Cardiac septum (tissue), 1 donor: ENCODE measurements at places on chromosomes 7 and 10. TPM values are rescaled to one million over a fixed set of nuclear protein-coding genes. Genes with fewer than 3 reads are reported as not detected.

Gene PGAM2
- total RNA-seq, result 322 TPM

- DNase-seq, result no peak
These were observed 24.7 kb downstream of the MKRN1 start for GRCh38 chr7:140454657-140455015.

DNA sequence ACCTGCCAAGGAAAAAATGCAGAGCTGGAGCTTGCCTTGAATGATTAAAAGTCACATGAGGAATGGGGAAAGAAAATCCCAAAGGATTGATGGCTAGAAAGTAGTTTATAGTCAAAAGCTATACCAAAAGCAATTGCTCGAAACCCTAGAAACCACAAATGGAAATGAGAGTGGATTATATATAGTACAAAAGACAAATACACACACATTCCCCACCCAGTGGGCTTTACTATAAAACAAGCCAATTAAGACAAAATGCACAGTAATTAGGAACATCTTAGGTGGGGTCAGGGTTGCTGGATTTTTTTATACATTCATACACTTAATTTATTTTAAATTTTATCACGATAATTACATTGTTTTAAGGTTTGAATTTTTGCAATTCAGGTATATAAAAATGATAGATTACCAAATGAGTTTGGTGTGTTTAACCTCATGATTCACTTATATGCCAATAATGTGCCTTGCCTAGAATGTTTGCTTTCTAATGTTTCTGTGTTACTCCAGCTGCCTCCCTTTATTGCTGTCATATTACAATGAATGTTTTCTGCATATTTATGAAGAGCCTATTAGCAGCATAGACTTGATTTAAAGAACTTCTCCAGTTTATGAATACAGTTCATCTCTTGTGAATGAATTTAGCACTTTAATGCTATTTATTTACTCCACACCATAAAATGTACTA is 421.3 kb downstream of the EXOC4 start:
- DNase-seq, result no peak

DNA sequence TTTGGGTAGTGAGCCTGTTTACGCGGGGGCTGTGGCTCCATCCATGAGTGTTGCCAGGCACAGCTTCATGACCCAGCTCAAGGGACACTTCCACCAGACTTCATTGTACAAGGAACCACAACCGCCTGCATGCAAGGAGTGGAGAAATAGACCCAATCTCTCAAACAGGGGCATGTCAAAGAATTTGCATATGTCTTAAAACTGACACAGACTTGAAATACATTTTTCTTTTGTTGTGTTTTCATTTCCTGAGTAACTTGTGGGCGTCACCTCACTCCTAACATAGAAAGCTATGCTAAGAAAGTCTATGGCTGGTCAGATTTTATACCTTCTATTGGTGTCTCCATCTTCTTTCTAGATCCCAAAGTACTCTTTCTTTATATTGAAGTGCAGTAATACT is 266.2 kb upstream of the RNF32 start:
- no peak for DNase-seq

DNA sequence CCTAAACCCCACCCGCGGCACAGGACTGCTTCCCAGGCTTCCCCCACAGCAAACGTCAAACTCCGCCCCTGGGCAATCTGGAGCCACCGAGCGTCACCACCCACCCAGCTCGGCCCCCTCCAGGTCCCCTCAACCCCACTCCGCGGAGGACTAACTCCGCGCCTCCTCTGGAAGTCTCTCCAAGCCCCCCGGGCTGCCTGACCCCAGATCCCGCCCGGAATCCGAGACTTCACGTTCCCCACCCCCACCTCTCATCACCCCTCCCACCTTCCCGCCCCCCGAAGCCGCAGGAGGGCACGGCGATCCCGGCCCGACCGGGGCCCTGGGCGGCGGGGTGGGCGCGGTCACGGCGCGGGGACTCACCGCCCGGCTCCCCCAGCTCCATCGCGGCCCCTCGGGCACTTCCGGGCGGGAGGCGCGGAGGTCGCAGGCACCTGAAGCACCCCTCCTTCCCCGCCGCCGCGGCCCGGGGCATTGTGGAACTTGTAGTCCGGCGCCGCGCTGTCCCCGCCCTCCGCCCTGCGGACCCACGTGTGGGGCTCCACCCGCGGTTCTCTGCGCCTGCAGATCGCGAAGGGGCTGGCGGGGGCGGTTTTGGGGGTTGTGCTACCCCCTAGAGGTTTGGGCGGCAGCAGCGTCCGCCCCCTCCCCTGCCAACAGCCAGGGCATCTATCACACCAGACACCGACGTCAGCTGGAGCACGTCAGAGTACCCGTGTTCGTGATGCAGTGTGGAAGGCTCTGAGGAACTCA is at the start of gene TMUB1:
TSS of gene TMUB1 (minus strand) at position 423 of the 753 bp plus-strand sequence. CDS start 930 bp downstream, outside the sequence.
- DNase-seq, result peak; percentile 91

DNA sequence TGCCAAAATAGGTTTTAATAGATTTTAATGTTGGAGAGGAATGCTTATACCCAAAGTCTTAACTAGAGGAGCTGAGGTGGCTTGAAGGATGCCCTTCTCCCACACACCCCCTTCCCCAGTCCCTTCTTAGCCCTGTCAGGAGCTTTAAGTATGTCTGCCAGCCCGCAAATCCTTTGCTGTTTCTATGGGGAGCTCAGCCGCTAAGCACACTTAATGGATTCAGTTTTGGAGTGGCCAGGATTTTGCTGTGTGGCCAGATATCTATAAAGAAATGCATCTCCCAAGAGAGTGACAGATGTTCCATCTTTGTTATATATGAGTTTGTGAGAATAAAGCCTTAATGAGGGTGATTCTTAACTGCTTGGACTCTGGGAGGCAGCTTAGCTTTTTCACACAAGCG is 152.9 kb upstream of the ZNF32 start:
- no peak for DNase-seq

Gene NPSR1
- total RNA-seq, result not detected

Gene IKZF1
- 2.2 TPM for total RNA-seq

DNA sequence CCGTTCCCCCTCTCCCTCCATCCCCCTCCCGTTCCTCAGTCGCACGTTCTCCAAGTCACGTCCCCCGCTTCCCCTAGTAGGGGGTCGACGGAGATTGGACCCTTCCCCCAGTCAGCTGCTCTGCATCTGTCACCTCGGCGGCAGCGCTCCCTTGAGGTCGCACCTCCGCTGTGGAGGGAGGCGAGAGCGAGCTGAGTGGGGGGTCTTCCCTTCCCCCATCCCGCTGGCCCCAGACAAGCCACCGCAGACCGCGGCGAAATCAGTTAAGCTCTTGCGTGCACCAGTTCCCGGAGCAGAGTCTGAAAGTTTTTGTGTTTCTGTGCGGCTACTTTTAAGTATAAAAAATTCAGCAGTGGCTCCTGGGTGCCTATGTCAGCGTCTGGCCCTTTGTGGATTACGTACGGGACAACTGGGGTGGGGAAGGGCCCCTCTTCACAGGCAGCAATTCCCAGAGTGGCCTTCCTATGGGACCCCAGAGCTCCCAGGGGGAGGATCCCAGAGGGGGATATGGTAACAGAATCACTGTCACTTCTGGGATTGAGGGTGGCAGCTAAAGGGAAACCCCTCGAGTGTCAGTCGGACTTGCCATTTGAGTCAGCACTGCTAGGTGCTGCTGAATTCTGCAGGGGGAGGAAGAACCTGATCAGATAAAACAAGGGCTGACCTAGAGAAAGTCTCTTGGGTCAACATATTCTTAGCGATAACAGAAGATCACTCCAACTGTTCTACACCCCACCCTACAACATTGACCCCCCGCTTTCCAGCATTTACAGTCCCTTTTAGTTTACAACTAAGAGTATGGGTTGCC is 12.5 kb upstream of the DDIT4 start:
- no peak for DNase-seq

Gene ZNF488
- 0.16 TPM for total RNA-seq

Gene BEND7
- 14.0 TPM for total RNA-seq

- no peak for DNase-seq
These were observed 152.0 kb upstream of the ADO start for GRCh38 chr10:62652564-62652963.

GRCh38 chr10:52004342-52004949 is 305.1 kb upstream of the CSTF2T start:
- no peak for DNase-seq

DNA sequence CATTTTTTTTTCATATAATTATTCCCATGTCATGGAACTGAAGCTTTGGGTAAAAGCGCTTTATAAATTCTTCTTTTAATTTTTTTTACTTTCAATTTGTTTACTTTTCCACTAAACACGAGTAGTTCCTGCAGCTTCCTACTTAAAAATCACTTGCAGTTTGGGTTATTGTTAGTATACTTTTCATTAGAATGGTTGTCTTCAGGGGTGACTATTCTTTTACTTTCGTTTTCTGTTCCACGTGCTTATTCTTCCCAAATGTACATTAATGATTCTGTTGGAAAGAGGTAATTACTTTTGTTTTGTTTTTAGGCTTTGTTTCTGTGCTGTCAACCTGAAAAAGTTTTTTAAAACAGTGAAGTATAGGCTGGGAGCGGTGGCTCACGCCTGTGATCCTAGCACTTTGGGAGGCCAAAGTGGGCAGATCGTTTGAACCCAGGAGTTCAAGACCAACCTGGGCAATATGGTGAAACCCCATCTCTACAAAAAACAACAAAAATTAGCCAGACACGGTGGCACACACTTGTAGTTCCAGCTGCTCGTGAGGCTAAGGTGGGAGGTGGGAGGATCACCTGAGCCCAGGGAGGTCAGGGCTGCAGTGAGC is 5.2 kb upstream of the CFAP69 start:
- DNase-seq, result no peak

DNA sequence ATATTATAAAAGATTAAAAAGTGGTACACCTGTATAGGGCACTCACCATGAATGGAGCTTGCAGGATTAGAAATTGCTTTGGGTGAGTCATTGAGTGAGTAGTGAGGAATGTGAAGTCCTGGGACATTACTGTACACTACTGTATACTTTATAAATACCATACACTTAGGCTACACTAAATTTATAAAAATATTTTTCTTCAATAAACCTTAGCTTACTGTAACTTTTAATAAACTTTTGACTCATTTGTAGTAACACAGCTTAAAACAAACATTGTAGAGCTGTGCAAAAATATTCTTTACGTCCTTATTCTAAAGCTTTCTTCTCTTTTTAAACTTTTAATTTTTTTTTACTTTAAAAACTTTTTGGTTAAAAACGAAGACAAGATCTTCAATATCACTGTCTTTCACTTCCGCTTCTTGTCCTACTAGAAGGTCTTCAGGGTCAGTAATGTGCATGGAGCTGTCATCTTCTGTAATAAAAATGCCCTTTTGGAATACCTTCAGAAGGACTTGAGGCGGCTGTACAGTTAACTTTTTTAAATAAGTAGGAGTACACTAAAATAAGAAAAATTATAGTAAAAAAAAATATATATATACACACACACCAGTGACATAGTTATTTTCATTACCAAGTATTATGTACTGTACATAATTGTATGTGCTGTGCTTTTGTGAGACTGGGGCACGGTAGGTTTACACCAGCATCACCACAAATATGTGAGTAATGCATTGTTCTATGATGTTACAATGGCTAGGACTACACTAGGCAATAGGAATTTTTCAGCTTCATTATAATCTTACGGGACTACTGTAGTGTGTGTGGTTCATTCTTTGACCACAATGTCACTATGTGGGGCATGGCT is 3.5 kb downstream of the STK31 start:
- no peak for DNase-seq

DNA sequence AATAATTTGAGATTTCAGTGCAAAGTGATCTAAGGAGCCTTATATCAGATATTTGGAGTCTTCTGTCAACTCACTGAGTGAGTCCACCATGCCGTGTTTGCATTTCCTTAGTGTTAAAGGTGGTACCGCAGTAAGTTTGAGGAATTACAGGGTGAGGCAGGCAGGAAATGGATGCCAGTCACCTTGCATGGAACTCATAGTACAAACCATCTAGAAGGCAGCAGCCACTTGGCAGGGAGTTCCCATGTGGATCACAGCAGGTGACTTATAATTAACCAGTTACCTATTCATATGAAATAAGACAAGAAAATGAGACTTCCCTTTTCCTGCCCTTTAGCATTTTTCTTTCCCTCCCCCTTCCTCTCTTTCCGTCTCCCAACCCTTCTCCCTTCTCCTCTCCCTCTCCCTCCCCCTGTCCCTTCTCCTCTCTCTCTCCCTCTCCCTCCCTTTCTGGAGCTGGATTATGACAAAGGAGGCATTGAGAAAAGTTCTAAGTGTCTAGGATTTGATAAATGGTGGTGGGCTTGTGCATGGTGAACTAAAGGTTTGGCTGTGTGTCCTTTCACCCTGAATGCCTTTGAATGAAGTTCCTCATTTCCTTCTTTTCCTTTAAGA is 94.1 kb downstream of the LRRC4 start:
- no peak for DNase-seq

GRCh38 chr10:88881922-88882645 is 2.0 kb downstream of the STAMBPL1 start:
- DNase-seq, result no peak

DNA sequence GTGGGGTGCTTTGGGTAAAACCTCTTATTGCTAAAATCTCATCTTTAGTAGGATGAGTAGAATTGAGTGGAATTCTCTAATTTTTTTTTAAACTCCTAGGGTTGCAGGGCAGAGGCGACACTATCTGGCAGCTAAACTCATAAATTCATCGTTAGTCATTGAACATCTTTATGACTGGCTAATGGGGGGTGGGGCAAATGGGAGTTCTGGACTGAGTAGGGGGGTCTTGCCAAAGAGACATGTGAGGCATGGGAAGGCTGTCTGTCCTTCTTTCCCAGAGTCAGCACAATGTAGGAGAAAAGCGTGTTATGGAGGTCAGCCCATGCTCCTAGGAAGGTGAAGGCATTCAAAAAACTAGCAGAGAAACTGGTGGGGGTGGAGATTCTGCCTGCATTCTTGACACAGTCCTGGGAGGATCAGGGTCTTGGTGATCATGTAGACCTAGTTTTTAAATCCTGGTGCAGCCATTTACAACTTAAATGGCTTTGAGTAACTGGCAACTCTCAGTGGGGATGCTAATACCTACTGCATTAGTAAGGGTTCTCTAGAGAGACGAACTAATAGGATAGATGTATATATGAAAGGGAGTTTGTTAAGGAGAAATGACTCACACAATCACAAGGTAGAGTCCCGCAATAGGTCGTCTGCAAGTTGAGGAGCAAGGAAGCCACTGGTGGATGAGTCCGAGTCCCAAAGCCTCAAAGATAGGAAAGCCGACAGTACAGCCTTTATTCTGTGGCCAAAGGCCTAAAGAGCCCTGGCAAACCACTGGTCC is 47.7 kb downstream of the EMX2 start:
- no peak for DNase-seq

Gene TFEC
- 1.6 TPM for total RNA-seq

DNA sequence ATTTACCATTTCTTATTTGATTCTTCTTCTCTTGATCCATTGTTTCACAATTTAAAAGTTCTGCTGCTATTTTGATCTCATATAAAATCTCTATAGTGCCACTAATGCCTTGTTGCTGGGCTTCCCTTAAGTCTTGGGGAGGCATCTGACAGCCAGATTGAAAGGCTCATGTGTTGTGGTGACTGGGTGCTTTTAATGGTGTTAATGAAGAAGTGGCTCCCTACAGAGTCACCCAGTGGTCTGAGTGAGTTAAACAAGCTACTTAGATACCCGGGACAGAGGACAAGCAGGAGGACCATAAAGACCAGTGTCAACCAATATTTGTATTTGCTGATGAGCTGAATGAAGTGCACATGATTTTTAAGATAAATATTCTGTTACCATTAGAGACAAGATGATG is 176.4 kb upstream of the HABP2 start:
- no peak for DNase-seq
